ENCODE measurements at places on chromosomes 3 and 15.

DNA sequence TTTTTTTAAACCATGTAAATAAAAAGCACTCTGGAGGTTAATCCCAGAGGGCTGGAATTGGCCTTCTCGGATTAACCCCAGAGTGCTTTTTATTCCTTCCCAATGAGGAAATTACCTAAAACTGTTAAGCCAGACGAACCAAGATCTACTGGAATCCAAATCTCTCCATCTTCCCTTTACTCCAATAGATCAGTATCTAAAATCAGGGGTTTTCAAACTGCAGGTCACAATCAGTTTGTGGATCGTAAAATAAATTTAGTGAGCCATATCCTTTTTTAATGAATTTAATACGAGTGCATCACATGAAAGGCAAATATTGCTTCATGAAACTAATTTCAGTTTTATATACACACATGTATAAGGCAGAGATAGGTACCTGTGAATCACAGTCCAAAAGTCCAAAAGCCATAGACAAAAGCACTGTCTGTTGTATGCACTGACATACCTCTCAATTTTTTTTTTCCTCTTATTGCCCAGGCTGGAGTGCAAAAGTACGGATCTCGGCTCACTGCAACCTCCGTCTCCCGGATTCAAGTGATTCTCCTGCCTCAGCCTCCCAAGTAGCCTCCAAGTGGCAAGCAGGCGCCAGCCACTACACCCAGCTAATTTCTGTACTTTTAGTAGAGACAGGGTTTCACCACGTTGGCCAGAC, 61.3 kb downstream of the TBL1XR1 start:
- no peak for DNase-seq

GRCh38 chr15:47513471-47513870, 203.8 kb upstream of the SEMA6D start:
- no peak for DNase-seq

DNA sequence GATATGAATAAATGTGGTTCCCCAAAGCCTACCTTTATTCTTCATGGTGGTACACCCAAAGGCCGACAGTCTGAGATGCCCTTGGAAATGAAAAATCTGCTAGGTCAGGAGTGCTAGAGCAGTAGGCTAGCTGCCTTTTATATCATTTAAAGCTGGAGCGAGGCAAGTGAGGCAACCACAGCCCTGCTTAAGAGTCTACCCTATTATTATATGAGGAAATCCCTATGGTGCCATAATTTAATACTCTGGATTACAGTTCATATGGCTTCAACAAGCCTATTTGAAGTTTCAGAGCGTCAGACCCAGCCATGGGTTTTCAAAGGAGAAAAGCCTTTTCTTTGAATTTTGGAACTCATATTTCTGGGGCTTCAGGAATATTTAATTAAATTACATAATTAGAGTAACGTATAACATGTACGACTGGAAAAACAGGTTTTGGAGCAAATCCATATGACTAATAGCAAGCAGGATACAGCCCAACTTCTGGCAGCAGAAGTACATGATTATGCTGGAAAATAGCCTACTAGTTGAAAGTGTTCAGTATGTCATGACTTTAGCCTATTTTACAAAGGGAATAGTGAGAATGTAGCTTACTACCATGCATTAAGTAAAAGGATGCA, 18.0 kb upstream of the SLTM start:
- DNase-seq: no peak

DNA sequence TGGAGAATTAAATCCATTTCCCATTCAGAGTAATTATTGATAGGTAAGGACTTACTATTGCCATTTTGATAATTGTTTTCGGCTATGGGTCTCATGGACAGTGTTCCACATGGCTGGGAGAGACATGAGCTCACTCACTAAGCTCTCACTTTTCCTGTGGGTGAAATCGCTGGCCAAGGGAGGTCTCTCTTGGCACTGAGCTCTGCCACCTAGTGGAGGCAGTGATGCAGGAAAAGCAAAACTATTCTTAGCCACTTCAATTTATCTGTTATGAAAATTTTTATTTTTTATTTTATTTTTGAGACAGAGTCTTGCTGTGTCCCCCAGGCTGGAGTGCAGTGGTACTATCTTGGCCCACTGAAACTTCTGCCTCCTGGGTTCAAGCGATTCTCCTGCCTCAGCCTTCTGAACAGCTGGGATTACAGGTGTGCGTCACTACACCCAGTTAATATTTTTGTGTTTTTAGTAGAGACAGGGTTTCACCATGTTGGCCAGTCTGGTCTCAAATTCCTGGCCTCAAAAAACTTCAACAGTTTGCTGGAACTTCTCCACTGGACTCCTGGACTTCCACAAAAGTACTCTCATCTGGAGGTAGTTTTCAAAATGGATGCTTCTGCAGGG, 4.7 kb upstream of the RNF13 start:
- peak; percentile 31 for DNase-seq

- DNase-seq: no peak
Observed at GRCh38 chr15:83413054-83413719, 34.0 kb upstream of the SH3GL3 start.

DNA sequence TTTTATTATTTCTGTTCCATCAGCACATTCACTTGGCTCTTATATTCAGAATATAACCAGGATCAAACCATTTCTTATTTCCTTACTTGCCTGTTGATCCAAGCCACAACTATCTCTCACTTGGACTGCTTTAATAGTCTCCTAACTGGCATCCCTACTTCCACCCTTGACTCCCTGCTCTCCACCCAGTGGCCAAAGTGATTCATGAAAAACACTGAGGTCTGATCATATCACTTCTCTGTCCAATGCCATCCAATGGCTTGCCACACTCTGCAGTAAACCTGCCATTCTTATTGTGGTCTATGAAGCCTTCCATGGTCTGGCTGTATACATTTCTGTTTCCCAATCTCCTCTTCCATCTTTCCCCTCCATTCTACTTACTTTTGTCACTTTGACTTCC, 576.1 kb downstream of the PDCD6IP start:
- no peak for DNase-seq
